ENCODE measurements at places on chromosomes 2 and 18.

- no peak for DNase-seq
Measured at GRCh38 chr18:55346961-55347740, 240.8 kb downstream of the TCF4 start.

- no peak for DNase-seq
Measured at GRCh38 chr2:241223211-241224017, 34.9 kb downstream of the ANO7 start.

GRCh38 chr2:220275454-220275853 is 648.0 kb downstream of the SLC4A3 start:
- DNase-seq = no peak

GRCh38 chr2:16330982-16331381 is 334.7 kb downstream of the CYRIA start:
- DNase-seq = no peak

GRCh38 chr2:79041032-79041448 is 15.5 kb downstream of the REG3G start:
- no peak for DNase-seq

Data from activated naive CD4-positive, alpha-beta T cell (primary cell).